Hindlimb muscle (tissue), 1 donor: ENCODE measurements at places on chromosomes 6 and 20.

DNA sequence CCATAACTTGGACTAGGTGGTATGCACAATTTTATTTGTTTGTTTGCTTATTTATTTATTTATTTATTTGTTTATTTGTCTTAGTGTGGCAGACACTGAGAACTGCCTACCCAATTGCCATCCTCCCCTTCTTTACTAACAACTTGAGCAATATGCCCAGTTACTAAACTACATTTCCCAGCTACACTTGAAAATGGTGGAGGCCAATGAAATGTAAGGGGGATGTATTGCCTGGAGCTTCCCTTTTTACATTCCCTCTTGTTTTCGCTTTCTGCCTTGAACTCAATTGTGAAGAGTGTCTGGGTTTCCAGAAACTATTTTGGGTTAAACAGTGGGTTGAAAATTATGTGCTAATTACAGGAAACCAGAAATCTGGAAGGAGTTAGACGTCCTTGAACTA is 152.7 kb upstream of the FKBP1C start:
- DNase-seq, result no peak

- DNase-seq, result no peak
Measured at GRCh38 chr6:108008363-108008762, 50.4 kb upstream of the SEC63 start.

GRCh38 chr6:8170245-8170644 is 67.9 kb upstream of the EEF1E1 start:
- no peak for DNase-seq

GRCh38 chr6:112927641-112928320 is 580.7 kb downstream of the RFPL4B start:
- no peak for DNase-seq

- DNase-seq, result no peak
Measured at GRCh38 chr6:50706575-50706974, 6.8 kb upstream of the TFAP2D start.

GRCh38 chr20:62938105-62938888 is at the start of gene GID8:
Gene GID8, plus strand, starts transcription at chr20:62938147. Its CDS starts 3,356 bp downstream, at chr20:62941503.
- peak; percentile 57 for DNase-seq

DNA sequence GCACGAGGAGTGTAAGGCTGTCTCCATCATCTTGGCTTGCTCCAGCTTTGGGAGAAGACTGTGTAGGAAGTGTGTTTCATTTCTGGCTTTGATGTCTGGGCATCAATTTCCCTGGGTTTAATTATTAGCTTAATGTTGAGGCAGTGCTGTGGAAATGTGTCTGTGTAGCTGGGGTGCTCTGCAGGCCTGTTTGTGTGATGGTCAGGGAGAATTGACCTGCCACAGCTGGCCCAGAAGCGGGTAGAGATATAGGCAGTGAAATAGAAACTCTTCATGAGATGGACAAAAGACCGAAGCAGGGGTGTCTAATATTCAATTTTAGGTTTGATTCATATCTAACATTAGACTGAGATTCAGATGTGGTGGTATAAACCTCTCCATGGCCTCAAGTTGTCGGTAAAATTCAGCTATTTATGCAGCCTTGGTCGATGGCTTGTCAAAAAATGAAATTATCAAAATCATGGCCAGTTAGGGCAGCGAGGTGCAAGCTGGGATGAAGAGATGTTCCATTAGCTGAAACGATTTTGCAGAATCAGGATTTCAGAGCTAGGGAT is 95.3 kb upstream of the SNX9 start:
- no peak for DNase-seq

GRCh38 chr20:57374931-57375651 is 16.1 kb upstream of the RBM38 start:
- DNase-seq, result no peak

GRCh38 chr6:137076277-137077068 is 31.7 kb upstream of the IL20RA start:
- peak; percentile 24 for DNase-seq

GRCh38 chr6:63813566-63814120 is 178.0 kb downstream of the PHF3 start:
- peak; percentile 39 for DNase-seq

GRCh38 chr6:36039112-36039511 is 11.5 kb downstream of the MAPK14 start:
- DNase-seq, result no peak

DNA sequence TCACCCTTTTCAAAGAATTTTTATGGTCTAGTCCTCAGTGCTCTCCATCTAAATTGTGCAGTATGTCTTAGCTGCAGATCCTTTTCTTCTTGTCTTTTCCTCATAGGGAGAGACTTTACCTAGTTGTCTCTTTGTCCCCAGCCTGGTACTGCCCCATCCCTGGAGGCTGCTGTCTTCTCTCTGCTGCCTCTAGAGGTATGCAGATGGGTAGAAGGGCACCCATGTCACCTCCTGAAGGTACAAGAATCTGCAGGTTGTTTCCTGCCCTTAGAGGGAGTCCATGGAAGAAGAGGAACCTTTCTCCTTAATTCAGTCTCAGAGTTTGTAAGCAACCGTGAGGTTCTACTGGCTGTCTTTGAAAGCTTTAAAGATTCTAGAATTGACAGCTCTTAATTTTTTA is 39.1 kb downstream of the MCM8 start:
- DNase-seq, result no peak

GRCh38 chr20:59779656-59780380 is 153.6 kb downstream of the SYCP2 start:
- DNase-seq, result no peak

DNA sequence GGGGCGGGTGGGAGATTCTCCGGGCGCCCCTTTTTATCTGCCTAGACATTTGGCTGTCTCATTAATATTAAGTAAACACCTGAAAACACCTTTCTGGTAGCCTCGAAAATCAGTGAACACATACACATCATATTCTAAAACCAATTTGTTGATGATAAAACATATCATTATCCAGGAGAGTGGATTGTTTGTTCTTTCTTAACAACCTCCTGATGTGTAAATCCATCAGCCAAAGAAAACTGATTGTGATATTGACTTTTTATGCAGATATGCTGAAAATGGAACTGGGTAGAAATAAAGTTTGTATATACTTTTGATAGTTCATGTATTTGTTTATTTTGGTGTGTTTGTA is 75.7 kb downstream of the ADGRG6 start:
- DNase-seq, result no peak

DNA sequence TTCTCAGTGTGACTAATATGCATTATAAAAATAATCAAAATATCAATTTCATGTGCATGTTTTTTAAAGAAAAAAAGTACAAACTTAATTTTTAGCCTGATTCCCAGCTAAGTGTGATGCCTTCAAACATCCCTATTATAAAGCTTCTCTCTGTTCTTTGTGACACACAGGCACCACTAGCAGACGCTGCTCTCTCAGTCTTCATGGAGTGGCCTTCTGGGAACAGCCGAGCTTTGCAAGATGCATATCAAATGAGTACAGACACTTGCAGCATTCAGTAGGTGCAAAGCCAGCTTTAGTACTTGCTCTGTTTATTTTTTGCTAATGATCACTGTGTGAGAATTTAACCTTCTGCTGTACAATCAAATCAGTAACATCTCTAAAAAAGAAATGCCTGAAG is 340.0 kb downstream of the ADGRB3 start:
- DNase-seq, result peak; percentile 20

DNA sequence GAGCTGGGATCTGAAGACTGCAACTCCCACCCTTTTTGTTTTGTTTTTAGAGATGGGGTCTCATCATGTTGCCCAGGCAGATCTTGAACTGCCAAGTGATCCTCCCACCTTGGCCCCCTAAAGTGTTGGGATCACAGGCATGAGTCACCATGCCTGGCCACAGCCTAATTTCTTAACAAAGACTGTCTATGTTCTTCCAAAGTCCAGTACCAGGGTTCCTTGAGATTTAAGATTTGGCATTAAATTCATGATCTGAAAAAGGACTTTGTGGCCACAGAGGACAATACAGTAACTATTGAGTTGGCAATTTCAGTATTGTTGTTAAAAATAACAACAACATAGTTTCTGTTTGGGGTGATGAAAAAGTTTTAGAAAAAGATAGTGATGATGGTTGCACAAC is 28.7 kb upstream of the BEND3 start:
- DNase-seq, result no peak

GRCh38 chr6:125639466-125640020 is 109.9 kb upstream of the HEY2 start:
- no peak for DNase-seq

DNA sequence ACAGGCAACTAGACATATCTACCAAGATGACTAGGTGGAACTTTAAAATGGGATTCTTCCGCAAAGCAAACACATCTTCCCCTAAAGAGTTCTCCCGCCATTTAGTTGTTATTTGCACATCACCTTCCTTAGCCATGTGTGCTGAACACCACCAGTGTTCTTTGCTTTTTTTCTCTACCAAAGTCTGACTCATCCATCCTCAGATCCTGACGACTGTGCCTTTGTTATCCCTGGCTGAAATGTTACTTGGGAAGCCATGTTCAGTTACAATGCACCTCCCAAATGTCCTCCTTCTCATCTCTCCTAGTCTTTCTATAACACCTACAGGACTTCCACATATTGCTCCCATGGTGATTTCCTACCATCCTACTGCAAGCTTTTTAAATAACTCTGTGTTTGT is 593.5 kb upstream of the ARID1B start:
- DNase-seq, result no peak

DNA sequence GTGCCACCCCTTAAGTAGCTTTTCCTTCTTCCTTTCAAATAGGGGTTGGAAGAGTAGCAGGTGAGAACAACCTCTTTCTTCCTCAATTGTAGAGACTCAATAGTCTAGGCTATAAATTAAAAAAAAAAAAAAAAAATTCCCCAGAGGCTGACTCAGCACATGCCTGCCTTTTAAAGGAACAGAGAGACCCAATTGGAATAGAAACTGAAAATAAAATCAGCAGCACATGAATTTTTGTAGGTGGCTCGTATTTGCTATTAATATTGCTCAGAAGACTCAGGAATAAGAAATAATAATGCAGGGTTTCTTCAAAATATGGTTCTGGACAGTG is 19.3 kb downstream of the TOP1 start:
- DNase-seq, result no peak

DNA sequence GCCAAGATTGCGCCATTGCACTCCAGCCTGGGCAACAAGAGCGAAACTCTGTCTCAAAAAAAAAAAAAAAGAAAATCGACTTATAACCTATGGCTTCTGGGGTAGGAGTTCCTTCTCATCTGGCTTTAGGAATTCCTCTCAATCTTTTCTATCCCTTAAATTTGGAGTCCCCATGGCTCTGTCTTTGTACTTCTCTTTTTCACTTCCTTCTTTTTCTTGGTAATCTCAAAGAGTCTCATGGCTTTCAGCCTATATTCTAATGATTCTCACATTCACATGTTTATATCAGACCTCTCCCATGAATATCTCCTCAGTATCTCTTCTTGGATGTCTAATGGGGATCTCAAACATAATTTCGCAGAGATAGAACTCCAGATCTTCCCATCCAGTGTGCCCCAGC is 42.8 kb upstream of the RALGAPA2 start:
- DNase-seq, result no peak

DNA sequence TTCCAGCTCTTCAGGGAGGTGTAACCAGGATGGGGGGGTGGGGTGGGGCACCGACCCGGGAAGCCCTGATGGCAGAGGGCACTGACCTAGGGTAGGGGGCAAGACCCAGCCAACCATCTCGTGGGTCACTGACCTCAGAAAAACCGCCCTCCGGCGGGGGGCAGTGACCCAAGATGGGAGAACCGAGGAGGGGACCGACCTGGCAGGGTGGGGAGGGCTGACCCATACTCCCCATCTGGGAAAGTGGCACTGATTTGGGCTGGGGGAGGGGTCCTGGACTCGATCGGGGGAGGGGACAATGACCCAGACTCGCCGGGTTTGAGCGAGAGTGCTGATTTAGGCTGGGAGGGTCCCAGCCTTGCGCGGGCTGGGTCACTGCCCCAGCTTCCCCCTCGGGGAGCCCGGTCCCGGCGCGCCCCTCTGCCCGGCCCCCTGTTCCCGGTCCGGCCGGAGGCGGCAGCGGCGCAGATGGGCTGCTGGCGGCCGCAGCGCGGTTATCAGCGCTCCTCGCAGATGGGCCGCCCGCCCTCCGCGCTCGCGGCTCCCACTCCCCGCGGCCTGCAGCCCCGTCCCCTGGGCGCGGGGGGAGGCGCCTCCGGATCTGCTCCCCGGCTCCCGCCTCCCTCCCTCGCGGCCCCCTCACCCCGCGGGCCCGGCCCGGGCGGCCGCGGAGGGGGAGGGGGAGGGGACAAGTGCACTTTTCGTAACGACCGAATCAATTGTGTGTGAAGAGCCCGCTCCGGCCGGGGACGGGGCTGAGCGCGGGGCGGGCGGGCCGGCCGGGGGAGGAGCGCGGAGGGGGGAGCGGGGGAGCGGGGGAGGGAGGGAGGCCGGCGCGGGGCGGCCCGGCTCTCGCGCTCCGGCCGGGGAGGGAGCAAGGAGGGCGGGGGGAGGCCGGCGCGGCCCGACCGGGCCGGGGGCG is 2.2 kb downstream of the NOL4L start:
- DNase-seq, result peak; percentile 34

GRCh38 chr20:20196610-20197009 is 144.3 kb downstream of the CFAP61 start:
- no peak for DNase-seq

DNA sequence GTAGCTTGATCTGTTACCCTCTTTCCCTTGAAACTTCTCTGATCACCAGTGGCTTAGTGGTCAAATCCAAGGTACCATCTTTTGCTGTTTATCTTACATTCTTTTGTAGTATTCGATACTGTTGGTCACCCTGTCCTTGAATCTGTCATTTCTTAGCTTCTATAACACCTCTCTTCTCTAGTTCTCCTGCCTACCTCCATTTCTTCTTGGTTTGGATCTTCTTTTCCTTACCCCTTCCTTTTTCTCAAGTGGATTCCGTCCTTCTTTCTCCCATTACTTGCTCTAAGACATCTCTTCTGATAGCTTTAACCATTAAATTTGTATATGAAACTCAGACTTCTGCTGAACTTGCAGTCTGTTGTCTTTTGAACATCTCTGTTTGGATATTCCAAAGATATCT is 39.9 kb downstream of the QKI start:
- no peak for DNase-seq

GRCh38 chr6:41914869-41915530 is 5.9 kb downstream of the MED20 start:
- DNase-seq, result no peak

GRCh38 chr6:159116343-159116742 is 52.9 kb upstream of the FNDC1 start:
- DNase-seq, result no peak

- peak; percentile 22 for DNase-seq
Measured at GRCh38 chr6:87993356-87993755, 54.3 kb upstream of the SPACA1 start.

GRCh38 chr20:38144598-38144973 is 20.5 kb downstream of the TGM2 start:
- DNase-seq, result no peak

DNA sequence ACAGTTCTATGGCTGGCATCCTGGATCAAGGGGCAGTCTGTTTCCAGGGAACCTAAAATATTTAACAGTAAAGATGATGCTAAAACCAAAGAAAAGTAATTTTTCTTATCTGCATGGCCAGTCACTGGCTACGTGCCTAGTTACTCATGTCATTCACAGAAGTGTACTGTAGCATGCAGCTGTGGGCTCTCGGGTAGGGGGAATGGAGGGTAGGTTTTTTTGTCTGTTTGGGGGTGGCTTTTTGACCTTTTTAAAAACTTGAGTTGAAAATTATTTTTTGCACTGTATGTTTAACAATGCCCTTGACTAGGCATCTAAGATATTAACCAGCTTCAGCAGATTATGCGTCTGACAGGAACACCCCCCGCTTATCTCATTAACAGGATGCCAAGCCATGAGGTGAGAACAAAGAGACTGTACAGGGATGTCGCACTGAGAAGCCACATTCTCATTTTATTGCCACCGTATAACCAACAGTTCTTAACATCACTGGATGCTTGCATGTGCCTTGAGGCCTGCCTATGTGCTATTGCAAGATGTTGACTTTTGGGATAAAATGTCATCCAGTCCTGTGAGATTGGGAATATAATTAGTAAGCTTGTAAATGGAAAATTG is 30.3 kb upstream of the MAPK13 start:
- DNase-seq, result no peak
